ENCODE measurements at places on chromosomes 1 and 21. TPM values are rescaled to one million over a fixed set of nuclear protein-coding genes. Genes with fewer than 3 reads are reported as not detected.

GNAT2 gene
- total RNA-seq: not detected

ST3GAL3 gene
- 14.7 TPM for total RNA-seq

TBX15 gene
- total RNA-seq: not detected

MPL gene
- total RNA-seq: 0.34 TPM

TDRD5 gene
- total RNA-seq: not detected

KLHDC7A gene
- total RNA-seq: not detected

CYP4Z1 gene
- total RNA-seq: not detected

LAMTOR2 gene
- 118 TPM for total RNA-seq

SGIP1 gene
- not detected for total RNA-seq

AUNIP gene
- 5.2 TPM for total RNA-seq

MIA3 gene
- 33.5 TPM for total RNA-seq

PGLYRP3 gene
- 0.34 TPM for total RNA-seq

CHRM3 gene
- not detected for total RNA-seq

TRPM2 gene
- not detected for total RNA-seq

CNTN2 gene
- total RNA-seq: not detected

TFF2 gene
- not detected for total RNA-seq

FGR gene
- not detected for total RNA-seq

LCE1D gene
- not detected for total RNA-seq

PRAMEF9 gene
- not detected for total RNA-seq

GUCA2A gene
- total RNA-seq: not detected

TFAP2E gene
- 0.57 TPM for total RNA-seq

CYP4A22 gene
- not detected for total RNA-seq

SLC5A9 gene
- not detected for total RNA-seq

PGD gene
- total RNA-seq: 294 TPM

SLC19A2 gene
- total RNA-seq: 8.7 TPM
